ENCODE measurements at places on chromosomes 6 and 20.

DNA sequence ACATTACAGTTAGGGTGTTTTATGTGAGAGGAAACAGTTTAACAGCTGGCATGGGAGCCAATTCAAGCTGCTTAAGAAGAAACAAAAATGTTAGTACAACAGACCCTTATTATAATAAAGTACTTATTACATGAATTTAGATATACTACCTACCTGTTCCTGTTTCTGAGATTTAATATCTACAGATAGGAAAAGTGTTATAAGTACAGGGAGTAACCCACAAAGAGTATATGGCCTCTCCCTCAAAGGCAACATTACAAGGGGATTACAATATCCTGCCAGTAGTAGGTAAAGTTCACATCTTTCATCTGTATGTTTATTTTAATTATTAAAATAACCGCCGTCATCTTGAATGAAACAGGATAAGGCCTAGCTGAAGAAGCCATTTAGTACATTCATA is 1.8 kb upstream of the ME1 start:
- no peak for DNase-seq

- no peak for DNase-seq
Observed at GRCh38 chr6:82568290-82568993, 204.8 kb downstream of the TPBG start.

- DNase-seq = no peak
Observed at GRCh38 chr6:98946879-98947410, 801 bp downstream of the FBXL4 start.

DNA sequence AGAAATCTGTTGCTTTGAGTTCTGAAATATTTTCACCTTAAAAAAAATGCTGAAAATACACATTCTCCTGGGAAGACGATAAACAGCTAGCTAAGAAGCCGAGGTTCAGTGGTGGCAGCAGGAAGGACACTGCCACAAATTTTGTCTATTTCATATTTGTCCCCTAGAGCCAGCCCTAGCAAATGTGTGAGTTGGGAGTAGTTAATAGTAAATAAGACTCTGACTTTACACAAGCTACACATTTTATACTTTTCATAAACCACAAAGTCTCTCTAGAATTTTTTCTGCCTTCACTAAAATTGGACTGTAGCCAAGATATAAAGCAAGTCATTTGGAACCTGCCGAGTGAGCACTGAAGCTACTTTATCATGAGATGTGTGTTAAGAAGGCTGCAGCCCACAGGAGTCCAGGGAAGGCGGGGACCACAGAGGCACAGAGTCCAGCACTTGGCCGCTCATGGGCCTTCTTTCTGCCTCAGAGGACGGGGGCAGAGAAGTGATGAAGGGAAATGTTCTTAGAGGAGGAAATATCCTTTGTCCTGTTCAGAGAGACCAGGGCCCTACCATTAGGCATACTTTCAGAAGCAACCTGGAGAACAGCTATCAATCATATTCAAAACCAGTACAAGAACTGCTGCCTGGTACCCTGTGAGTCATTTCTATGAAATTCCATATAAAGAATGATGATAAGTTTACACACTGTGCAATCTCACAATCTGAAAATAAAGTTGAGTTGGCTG is 241.7 kb upstream of the TAB2 start:
- no peak for DNase-seq

DNA sequence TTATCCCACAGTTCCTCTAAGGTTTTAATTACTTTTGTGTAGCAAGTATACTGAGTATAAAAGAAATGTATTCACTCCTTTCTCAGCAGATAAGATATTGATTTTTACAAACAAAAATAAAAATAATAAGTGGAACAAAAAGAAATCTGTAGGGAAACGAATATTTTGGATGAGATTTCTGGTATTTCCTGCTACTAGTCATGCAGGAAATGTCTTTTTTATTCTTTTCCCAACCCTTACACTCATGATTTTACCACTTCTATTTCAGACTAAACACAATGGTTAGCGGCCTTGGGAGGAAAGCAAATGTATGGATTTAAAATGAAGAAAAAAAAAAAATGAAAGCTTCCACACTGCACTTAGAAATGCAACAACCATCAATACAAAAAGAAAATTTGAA is 580.5 kb upstream of the MARCKS start:
- no peak for DNase-seq

DNA sequence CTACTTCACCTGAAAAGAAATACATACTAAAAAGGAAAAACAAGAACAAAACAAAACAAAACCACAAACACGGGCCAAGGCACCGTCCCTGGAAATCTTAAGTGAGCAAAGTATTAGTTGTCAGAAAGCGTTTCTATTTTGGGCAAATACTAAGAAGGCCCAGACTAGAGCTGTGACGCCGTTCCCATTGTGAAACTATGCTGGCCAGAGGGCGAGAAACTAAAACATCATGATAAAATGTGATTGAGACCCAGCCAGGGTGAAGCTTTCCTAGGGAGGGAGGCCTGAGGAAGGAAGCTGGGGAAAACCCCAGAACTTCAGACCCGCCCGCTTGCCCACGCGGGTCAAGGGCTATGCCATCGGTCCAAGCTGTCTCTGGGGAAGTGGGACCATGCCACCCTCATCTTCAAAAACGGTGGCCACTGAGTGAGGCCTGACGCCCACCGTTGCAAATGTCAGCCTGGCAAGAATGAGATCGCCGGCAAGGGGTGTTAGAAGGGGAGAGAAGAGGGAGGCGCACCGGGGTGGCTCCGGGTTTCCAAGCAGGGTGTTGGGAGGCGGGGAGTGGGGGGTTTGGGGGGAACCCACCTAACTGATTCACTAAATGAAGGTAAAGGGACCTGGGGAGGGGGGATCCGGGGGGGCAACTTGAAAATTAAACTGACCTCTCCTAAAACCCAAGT is 1950.9 kb upstream of the DEFB115 start:
- no peak for DNase-seq

- no peak for DNase-seq
Observed at GRCh38 chr6:130966344-130966980, 96.6 kb downstream of the EPB41L2 start.

GRCh38 chr6:27726619-27727023 is 185.6 kb downstream of the OR2B2 start:
- DNase-seq = no peak

- no peak for DNase-seq
Observed at GRCh38 chr6:111995404-111995803, 58.5 kb upstream of the CCN6 start.

- no peak for DNase-seq
Observed at GRCh38 chr20:57838670-57839151, 128.9 kb upstream of the PMEPA1 start.

DNA sequence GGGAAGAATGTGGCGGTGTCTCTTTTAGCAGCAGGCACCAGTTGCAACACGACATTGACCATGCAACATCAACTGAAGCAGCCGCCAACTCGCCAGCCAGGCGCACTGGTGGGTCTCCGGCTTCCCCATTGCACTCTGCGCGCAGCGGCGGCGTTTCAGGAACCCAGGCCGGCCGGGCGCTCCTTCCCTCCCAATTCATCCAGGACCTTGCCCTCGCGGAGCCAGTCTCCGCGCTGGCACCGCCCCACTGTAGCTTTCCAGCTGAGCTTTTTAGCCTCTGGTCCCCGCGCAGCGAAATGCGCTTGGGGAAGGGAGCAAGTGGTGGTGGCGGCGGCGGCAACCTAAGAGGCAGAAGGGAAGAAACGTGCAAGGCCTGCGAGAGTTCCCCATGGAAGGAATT is 297.9 kb upstream of the RIMS1 start:
- DNase-seq = no peak

DNA sequence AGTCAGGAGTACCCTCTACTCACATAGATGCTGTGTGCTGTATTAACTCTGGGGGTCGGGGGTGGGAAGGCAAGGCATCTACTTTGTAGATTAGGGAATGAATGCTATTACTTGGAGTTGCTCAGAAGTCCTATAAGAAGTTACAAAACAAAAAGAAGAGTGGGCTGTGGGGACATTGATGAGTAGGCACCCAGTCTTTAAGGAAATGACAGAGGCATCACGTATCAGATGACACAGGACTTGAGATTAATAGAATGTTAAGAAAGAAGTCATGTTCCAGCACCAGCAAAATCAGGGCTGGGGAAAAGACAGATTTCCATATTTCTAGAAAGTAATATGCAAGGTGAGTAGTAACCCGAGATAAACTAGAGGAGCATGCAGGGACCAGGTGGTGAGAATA is 19.0 kb upstream of the STXBP5 start:
- DNase-seq = no peak

GRCh38 chr6:164694386-164694785 is 615.0 kb downstream of the C6orf118 start:
- DNase-seq = no peak

- DNase-seq = no peak
Observed at GRCh38 chr6:14092316-14092715, 25.3 kb upstream of the CD83 start.

GRCh38 chr6:81253821-81254220 is 498.7 kb downstream of the TENT5A start:
- no peak for DNase-seq

DNA sequence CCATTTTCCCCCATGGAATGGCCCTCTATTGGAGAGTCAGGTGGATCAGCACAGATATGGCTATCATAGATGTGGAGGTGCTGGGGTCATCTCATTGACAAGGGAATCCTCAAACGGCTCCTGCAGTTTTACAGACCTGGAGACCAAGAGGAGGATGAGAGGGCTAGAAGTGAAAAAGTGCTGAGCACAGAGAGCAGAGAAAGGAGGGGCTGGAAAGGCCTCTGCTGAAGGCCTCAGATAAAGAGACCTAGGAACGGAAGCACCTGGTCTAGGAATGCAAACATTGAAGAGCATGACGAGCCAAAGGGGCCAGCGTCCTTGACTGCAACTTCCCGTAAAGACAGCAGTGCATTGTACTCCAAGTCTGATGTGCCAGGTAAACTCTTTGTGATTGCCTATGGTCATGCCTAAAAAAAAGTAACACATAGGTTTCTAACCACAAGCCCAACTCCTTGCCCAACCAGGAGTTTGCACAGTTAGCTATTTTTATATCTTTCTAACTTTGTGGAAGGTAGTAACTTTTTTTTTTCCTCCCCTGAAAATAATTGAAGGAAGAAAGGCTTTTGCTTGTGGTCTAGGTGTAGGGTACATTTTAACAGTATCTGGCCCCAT is 15.2 kb downstream of the RSPH4A start:
- no peak for DNase-seq

DNA sequence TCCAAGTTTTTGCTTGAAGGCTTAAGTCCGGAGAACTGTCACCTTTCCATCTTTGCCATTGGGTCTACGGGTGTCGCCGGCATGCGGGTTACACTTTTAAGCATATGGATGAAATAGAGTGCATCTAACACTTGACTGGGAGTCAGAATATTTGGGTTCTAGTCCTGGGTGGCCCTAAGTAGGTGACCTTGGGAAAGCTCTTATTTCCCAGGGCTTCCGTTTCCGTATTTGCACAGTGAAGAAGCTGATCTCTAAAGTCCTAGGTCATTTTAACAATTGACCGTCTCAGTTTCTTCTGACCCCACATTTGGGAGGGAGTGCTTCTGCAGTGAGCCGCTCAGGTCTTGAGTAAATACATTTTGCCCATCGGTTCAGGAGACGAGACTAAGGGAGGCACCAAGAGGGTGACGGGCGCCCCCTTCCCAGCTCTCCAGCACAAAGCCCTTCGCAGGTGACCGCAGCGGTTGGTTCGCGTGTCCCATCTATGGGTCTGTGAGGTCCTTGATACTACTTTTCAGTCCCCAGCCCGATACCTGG is 651 bp upstream of the BLTP3A start:
- peak; percentile 30 for DNase-seq

GRCh38 chr6:98137391-98137790 is 697.0 kb upstream of the POU3F2 start:
- no peak for DNase-seq

DNA sequence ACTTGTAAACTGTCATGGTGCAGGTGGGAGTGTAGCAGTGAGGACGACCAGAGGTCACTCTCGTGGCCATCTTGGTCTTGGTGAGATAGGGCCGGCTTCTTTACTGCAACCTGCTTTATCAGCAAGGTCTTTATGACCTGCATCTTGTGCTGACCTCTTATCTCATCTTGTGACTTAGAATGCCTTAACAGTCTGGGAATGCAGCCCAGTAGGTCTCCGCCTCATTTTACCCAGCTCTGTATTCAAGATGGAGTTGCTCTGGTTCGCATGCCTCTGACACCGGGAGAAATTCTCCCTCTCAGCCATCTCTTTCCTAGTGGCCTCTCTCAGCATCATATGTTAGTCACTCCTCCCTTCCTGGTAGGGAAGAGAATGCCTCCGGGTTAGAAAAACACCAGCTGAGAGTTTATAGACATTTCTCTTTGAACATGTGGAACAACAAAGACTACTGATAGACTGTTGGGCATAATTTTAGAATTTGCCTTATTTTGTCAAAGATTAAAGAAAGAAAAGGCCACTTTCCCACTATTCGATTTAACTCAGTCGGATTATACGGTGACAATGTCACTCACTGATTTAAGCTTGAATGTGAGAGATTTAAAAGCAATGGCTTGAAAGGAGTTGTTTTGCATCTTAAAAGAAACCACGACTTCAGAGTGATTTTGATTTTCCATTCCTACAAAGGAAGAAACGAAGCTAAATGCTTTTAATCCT is 67.9 kb upstream of the SNX9 start:
- no peak for DNase-seq

GRCh38 chr6:148700741-148701311 is 46.0 kb upstream of the UST start:
- DNase-seq = no peak

- no peak for DNase-seq
Observed at GRCh38 chr6:89858041-89858440, 28.4 kb downstream of the CASP8AP2 start.

GRCh38 chr20:59002388-59002787 is 4.7 kb downstream of the CTSZ start:
- DNase-seq = no peak

DNA sequence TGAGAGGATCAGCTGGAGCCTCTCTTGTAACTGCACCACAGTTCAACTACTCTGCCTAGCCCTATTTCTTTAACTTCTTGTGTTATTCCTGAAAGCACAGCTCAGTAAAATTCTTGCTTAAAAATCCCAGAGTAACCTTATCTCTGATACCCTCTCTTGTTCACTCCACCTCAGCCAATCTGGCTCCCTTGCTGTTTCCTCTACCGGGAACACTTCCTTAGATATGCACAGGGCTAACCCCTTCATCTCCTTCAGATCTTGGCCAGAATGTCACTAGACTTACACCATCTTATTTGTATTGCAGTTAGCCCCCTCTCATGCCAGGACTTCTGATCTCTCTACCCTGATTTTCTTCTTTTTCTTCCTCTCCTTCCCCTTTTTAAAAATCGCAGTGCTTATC is 2.6 kb upstream of the ZKSCAN3 start:
- DNase-seq = no peak

GRCh38 chr20:3592931-3593330 is 70.3 kb downstream of the GFRA4 start:
- no peak for DNase-seq

DNA sequence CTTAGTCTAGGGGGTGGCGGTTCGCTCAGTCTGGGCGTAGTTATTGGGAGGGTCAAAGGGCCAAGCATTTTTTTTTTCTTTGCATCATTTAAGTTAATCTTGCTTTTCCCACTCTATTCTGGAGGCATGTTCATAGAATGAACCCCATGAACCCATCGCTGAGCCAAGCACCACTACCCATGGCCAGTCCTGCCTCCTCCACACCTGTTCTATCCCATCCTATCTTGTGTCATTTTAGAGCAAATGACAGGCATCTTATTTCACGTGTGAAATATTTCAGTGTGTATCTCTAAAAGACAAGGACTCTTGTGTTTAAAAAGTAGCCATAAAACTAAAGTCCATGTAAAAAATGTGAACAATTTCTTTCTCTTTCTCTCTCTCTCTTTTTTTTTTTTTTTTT is 13.9 kb downstream of the SRC start:
- no peak for DNase-seq

GRCh38 chr20:19658137-19658536 is 99.9 kb upstream of the RIN2 start:
- no peak for DNase-seq

- DNase-seq = no peak
Observed at GRCh38 chr6:87939776-87940175, 107.9 kb upstream of the SPACA1 start.

Measured in anterior cingulate cortex (tissue), 58 donors.